Activated T-helper 17 cell treated with anti-CD3 and anti-CD28 coated beads, Interleukin-2, amount 50 U/mL, for 72 hours (primary cell): ENCODE measurements at places on chromosomes 16 and 17. TPM values are rescaled to one million over a fixed set of nuclear protein-coding genes. Genes with fewer than 3 reads are reported as not detected.

EVI2A gene
- total RNA-seq: 11.7 TPM

DNA sequence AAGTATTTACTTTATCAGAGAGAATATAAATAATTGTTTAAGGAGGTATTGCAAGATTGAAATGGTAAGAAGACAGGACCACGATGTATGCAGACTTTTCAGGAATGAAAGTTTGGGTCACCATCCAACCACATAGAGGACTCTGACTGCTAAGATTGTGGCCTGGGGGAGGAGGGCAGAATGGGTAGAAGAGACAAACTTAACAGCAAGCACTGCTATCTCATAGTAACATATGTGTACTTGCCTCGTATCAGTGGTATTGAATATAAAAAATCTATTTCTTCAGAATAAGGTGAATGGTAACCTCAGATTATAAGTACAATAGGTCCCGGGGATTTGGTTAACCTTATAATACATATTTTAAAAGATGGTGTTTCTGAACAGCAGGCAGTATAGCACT, 5.8 kb downstream of the KRT10 start:
- ATAC-seq: no peak

OTOA gene
- 0.28 TPM for total RNA-seq

NPIPB9 gene
- total RNA-seq: 4.2 TPM

CACNG4 gene
- not detected for total RNA-seq

DNA sequence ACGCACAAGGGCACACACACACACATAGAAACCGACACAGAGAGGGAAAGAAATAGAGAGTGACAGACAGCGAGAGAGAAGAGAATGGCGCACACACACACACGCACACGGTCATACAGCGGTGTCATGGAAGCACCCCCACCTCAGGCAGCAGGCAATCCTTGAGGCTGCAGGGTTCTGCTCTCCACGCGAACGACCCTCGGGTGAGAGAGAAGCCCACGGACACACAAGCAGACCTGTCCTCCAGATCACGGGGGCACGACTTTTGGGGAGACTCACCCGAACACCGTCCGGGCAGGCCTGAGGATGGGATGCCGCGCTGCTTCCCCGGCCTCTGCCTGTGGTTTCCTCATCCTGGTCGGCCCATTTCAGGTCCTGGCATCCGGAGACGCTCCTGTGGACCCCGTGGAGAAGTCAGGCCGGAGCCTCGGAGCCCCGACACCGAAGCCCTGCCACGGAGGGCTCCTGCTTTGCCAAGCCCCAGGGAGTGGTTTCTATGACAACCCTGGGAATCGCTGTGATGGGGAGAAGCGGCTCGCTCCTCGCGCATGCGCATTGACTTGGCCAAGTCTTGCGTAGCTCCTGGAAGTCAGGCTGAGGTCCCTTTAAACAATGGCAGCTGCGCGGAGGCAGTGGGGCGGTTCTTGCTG, 118.2 kb upstream of the KCNJ18 start:
- peak; percentile 83 for ATAC-seq

GRCh38 chr17:49547566-49547965, 28.1 kb upstream of the NXPH3 start:
- no peak for ATAC-seq

EXOC3L1 gene
- total RNA-seq: 0.37 TPM

DBF4B gene
- total RNA-seq: 16.3 TPM

DNA sequence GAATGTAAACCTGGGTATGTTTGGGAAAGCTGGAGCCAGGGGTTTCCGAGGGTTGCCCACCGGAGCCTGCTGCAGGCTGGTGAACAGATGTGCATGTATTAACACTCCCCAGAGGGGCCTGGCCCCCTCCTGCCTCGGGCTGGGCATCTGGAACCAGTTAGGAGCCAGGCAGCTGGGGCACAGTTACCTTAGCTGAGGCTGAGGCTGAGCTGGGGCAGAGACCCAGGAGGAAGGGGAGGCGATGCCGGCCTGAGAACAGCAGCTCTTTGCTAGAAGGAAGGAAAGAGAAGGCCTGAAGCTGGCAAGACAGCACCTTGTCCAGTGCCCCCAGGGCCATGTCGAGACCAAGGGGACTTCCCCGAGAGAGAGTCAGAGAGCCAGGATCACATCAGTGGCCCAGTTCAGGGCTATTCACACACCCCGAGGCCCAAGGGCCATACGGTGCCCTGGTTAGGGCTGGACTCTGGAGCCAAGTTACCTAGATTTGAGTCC, 65.8 kb downstream of the RMI2 start:
- no peak for ATAC-seq

SDR42E2 gene
- total RNA-seq: not detected

DNA sequence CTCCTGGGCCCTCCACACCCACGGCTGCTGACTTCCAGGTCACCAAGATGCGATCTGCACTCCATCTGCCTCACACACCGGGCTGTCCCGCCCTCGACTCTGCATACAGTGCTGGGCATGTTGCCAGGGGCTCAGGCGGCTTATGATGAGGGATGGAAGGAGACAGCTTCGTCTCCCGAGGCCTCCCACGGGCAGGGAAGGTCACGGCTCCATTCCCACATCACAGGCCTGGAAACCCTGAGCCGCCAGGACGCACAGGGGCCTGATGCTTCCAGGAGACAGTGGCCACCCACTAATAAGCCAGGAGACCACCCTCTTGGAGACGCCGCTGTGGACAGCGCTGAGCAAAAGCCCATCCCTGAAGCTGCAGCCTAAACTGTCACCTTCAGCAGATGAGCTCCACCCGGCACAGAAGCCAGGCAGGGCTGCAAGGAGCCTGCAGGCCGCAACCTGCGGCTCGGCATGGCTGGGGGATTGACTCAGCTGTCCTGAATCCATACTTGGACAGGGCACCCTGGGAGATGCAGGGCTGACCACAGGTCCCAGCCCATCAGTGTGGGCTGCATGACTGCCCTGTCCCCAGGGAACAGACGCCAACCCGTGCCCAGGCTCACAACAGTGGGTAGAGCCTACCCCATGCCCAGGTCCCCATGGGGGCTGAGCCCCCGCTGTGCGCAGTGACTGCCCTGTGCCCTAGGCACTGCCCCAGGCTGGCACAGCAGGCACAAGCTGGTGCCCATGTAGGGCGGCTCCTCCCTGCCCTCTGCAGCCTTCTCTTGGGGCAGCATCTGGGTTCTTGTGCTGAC, 34.4 kb downstream of the SLC7A5 start:
- no peak for ATAC-seq

DNA sequence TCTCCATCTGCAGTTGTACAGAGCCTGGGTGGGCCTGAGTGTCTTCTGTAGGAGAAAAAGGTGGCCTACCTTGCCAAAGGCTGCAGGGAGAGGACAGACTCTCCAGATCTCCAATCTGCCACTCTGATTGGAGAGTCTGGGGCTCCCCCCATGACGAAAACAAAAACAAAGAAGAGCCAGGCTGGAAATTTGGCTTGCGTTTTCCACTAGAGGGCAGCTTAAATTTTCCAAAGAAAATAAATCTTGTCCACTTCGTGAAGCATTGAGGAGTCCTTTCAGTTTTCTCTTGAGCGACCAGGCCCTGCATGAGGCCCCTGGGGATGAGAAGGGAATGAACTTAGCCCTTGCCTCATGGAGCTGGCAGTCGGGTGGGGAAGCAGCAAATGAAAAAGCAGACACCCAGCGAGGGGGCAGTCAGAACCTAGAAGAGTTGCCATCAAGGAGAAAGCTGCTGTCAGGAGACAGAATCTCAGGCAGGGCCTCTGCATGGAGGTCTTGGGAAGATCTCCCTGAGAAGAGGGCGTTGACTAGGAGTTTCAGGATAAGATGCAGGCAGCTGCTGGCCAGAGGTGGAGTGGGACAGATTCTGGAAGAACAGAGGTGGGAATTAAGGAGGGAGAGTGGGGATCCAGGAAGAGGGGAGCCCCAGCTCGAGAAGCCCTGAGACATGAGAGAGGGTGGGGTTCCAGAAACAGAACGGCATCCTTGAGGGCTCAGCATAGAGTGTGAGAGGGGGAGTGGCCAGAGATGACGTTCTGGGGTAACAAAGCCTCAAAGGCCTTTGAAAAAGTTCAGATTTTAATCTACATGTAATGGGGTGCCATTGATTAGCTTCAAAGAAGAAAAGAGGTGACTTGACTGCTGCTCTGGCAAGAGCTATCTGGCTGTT, 8.4 kb upstream of the SHCBP1 start:
- ATAC-seq: no peak

DNA sequence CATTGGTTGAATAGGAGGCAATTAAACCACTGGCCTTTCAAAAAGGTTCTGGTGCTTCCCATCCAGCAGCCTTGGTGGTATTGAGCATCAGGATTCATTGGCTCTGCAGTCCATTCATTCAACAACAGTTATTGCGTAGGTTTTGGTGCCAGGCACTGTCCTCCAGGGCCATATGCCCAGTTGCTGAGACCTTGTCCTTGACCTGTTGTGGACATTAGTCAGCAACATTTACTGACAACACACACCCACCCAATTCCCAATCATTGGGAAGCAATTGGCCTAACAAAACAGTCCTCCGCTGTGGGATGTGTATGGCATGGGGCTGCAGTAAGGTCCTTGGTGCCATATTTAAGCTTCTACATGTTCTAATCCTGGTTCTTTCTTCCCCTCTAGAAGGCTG, 82.2 kb downstream of the AXIN2 start:
- no peak for ATAC-seq

TSNAXIP1 gene
- total RNA-seq: 0.26 TPM

TEKT5 gene
- total RNA-seq: 2.4 TPM

GRCh38 chr16:50252874-50253513, 13.4 kb upstream of the ADCY7 start:
- ATAC-seq: no peak

GRCh38 chr17:79513206-79513605, 97.6 kb downstream of the RBFOX3 start:
- ATAC-seq: no peak

KRTAP4-6 gene
- total RNA-seq: not detected

DNA sequence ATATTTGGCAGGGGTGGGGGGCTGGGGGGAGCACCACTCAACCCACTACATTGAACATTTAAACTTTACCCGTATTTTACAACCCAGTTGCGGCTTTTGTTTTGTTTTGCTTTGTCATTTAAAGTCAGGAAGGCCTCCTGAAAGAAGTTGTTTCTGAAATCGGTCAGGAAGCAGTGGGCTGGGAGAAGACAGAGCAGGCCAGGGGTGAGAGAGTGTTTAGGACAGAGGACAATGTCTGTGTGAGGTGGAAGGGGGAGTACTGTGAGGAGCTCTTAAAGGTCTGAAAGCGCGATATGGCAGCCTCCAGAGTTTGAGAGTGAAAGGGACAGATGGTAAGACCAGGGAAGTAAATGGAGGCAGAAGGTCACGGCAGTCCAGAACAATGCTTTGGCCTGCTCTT, 6.1 kb upstream of the WFIKKN2 start:
- ATAC-seq: no peak

GRCh38 chr16:12228602-12229499, 252.3 kb downstream of the SNX29 start:
- no peak for ATAC-seq

BAHCC1 gene
- total RNA-seq: not detected

SLC46A1 gene
- 4.4 TPM for total RNA-seq

DNA sequence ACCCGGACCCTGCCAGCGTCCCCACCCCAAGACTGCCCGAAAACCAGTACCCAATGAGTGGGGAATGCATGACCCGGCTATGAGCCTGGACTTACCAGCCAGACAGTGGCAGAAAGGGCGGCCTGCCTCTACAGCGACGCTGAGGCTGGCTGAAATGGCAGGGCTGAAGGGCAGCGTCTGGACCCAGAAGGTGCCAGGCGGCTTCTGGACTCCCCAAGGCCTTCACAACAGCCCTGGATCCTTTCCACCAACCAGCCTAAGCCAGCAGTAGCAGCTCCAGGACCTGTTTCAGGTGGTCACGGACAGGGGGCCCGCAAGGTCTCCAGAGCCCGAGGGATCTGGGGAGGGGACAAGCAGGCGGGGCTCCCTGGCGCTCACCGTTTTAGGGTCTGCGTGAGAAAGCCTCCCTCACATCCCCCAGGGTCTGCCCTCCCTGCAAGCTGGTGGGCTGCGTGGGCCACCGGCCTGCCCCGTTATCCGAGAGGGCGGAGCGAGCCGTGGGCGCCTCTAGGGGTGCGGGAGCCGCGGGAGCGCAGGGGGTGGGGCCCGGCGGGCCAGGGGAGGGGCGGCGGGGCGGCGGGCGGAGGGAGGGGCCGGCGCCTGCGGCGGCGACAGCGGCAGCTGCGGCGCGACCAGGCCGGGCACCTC, at the start of gene RIPOR1:
Gene RIPOR1 (plus strand): TSS at position 608 of the 648 bp plus-strand sequence. CDS start 9,618 bp downstream, outside the sequence.
- ATAC-seq: peak; percentile 71

DNA sequence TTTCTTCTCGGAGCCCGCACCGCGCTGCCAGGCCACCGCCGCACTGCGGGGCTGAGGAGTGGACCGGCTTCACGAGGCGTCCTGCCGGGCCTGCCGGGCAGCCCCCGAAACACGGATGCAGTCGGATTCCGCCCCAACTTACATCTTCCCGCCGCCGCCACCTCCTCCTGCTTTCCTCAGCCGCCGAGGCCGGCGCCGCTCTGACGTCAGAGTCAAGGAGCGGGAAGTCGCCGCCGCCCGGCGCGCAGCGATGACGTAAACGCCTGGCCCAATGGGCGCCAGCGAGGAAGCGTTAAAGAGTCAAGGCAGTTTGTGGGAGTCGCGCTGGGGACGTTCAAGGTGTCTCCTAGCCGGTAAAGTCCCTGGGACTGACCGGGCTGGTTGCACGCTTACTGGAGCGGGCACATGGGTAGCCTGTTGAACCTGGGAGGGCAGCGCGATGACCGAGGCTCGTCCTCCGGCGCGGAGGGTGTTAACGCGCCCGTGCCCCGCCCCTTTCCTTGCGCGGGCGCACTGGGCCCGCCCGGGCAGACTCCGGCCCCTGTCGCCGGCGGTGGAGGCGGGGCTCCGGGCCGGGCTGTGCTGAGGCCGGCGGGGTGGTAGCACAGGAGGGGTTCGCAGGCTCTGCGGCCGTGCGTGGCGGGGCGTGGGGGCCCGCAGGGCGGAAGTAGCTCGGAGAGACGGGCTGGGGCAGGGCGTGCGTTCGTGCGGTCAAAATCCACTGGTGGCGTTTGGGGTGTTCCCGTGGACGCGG, at the start of gene RNPS1:
Gene RNPS1 (minus strand): TSS at position 214 of the 754 bp plus-strand sequence. CDS start 3,483 bp downstream, outside the sequence.
- peak; percentile 93 for ATAC-seq

GRCh38 chr16:49556249-49556605, 182.6 kb downstream of the C16orf78 start:
- ATAC-seq: no peak

SYNGR3 gene
- 7.9 TPM for total RNA-seq

GRCh38 chr16:16797239-16797638, 418.3 kb downstream of the NPIPA7 start:
- no peak for ATAC-seq

GRCh38 chr17:71938340-71939010, 182.3 kb upstream of the SOX9 start:
- ATAC-seq: no peak

- peak; percentile 51 for ATAC-seq
Measured at GRCh38 chr16:75099738-75100602, 16.6 kb downstream of the LDHD start.

GRCh38 chr16:20851601-20852000, 45.3 kb downstream of the REXO5 start:
- ATAC-seq: no peak

DNA sequence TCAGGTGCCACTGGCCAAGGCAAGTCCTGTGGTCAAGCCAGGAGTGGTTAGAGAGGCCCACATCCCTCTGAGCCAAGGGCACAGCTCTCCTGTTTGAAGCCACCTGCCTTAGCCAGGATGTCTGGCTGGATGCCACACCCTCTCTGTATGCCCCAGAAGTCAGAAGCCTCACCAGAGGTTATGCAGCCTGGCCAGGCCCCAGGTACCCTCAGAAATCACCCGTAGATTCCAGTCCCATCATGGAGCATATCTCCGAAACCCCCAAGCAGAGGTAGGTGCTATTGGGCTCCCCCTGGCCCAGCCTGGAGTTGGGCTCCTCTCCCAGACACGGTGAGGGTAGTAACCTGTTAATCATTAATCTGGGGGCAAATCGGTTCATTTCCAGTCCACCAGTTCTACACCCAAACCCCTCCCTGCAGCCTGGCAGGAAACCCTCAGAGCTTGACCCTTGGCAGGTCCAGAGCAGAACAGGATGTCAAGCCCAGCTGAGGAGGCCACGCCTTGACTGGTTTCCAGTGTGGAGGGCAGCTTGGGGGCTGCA, 60.6 kb upstream of the TMEM97 start:
- no peak for ATAC-seq

NACA2 gene
- not detected for total RNA-seq
